ENCODE measurements at places on chromosomes 6 and 20. TPM values are rescaled to one million over a fixed set of nuclear protein-coding genes. Genes with fewer than 3 reads are reported as not detected.

DNA sequence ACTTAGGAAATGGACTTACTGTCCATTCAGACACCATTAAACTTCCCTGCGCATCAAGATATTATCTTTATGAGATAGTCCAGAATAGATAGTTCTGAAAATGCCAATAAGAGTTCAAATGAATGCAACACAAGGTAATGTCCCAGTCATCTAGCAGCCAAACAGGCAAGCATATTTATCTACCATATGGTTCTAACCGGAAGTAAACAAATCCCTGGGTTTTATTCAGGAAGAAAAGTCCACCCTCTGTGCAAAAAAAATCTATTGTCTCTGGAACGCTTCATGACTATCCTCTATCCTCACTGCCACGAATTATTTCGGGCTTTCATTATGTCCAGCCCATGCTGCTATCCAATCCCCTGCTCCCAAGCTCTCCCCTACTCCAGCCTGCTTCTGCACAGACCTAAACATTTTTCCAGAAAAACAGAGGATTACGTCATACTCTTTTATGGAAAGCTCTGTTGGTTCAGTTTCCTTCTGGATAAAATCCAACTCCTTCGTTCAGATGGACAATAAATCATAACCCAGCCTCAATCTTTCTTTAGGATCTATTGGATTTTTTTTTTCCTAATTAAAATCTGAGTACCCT, 11.4 kb downstream of the PPIL6 start:
- no peak overlapping the region for H3K27ac ChIP-seq
- no peak overlapping the region for H3K4me3 ChIP-seq
- peaks cover 3% of the 10 kb centered on the region for H3K4me1 ChIP-seq
- no peaks in the 10 kb centered on the region for H3K36me3 ChIP-seq
- no peak for DNase-seq

DNA sequence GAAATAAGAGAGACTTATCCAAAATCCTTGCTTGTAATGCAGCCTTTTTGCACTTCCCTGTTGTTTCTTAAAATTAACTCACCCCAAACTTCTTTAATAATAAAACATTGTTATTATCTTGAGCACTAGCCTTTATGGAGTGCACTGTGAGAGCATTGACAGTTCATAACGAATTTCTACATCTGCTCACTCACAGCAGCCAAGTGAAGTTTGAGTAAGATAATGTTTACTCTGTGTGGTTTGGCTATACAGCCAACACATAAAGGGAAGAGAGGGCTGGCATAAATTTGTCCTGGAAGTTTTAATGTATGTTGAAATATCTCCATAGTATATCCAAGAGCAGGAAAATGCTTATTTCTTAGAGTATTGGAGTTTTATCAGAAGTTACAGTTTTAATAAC, 227.9 kb downstream of the FRK start:
- no peaks in the 10 kb centered on the region for H3K27me3 ChIP-seq

The OOEP gene
- total RNA-seq, result 0.45 TPM

DNA sequence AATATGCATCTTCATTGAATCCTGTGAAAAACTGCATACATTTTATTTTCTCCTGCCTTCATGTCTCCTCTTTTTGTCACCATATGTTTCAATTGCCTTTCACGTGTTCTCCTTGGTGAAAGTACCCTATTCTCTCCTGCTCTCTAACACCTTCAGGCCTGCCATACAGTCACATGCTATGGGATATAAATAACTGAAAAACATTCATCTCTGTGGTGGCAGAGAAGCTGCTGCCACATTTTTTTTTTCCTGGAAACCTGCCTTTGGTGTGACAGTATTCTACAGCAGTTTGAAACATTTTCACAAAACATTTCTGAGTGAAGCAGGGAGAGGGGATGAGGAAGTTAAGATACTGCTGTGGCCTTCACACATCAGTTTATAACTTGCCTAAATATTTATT, 44.8 kb upstream of the FBXL4 start:
- H3K4me3 ChIP-seq, result no peak overlapping the region
- H3K36me3 ChIP-seq, result no peaks in the 10 kb centered on the region

The TUBB2B gene
- not detected for total RNA-seq

DNA sequence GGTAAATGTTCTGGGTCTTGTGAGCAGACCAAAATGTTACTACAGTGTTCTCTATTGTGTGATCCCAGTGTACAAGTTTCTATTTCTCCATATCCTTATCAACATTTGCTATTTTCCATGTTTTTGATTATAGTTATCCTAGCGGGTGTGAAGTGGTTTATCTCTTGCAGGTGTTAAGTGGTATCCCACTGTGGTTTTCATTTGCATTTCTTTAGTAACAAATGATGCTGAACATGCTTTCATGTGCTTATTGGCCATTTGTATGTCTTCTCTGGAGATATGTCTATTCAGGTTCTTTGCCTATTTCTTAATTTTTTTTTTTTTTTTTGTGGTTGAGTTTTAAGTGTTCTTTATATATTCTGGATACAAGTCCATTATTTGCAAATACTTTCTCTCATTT, 35.5 kb downstream of the NSFL1C start:
- H3K4me3 ChIP-seq, result no peak overlapping the region
- H3K27me3 ChIP-seq, result no peaks in the 10 kb centered on the region
- no peak overlapping the region for H3K27ac ChIP-seq
- no peak for DNase-seq

DNA sequence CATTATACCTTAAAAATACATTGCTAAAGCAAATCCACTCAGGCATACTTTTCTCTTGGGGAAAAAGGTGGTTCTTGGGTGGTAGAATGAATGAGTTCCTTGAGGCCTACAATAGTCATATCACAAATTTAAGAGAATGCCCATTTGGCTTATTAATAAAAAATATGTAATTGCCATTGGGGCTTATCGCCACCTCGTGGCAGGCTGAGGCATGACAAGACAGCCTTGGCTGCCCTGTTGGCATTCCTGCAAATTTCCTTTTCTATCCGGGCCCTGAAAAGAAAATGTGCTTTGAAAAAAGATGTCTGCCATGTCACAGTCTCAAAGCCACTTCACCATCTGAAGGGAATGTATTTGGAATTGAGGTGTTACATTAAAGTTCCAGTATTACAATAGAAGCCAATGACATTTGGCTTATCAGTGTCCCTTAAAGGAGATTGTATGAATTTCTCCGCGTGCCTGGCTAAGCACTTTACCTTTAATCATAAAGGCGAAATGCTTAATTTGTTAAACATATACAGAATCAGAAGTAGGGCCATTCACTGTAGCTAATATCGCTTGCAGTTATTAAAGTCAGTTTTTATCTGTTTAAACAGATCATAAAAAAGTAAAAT, 188.3 kb upstream of the ZFP64 start:
- no peak overlapping the region for H3K27ac ChIP-seq
- H3K4me1 ChIP-seq, result peaks cover 14% of the 10 kb centered on the region
- no peaks in the 10 kb centered on the region for H3K27me3 ChIP-seq
- H3K4me3 ChIP-seq, result no peak overlapping the region
- peaks cover 2% of the 10 kb centered on the region for H3K36me3 ChIP-seq

GRCh38 chr20:25061821-25062530, 4.0 kb upstream of the ACSS1 start:
- peaks cover 7% of the 10 kb centered on the region for H3K27me3 ChIP-seq
- no peak for DNase-seq
- H3K4me1 ChIP-seq, result peaks cover 7% of the 10 kb centered on the region
- no peaks in the 10 kb centered on the region for H3K36me3 ChIP-seq
- H3K27ac ChIP-seq, result no peak overlapping the region

The ZNF831 gene
- total RNA-seq, result 7.6 TPM

GRCh38 chr6:165774903-165775601, 112.0 kb upstream of the PDE10A start:
- no peak overlapping the region for H3K27ac ChIP-seq
- no peaks in the 10 kb centered on the region for H3K36me3 ChIP-seq
- H3K4me1 ChIP-seq, result peaks cover 2% of the 10 kb centered on the region

GRCh38 chr6:119643876-119644275, 294.3 kb upstream of the MAN1A1 start:
- no peak overlapping the region for H3K4me3 ChIP-seq
- no peaks in the 10 kb centered on the region for H3K4me1 ChIP-seq
- H3K36me3 ChIP-seq, result no peaks in the 10 kb centered on the region
- no peaks in the 10 kb centered on the region for H3K27me3 ChIP-seq
- no peak for DNase-seq
- H3K27ac ChIP-seq, result no peak overlapping the region

GRCh38 chr6:31246051-31246521, 25.8 kb downstream of the HLA-C start:
- peaks cover 14% of the 10 kb centered on the region for H3K36me3 ChIP-seq
- peaks cover 5% of the 10 kb centered on the region for H3K4me1 ChIP-seq
- H3K27me3 ChIP-seq, result peaks cover 4% of the 10 kb centered on the region
- H3K4me3 ChIP-seq, result no peak overlapping the region

The HLA-A gene
- total RNA-seq, result 1,470 TPM

GRCh38 chr6:140002396-140003022, 628.1 kb upstream of the CITED2 start:
- H3K4me1 ChIP-seq, result no peaks in the 10 kb centered on the region
- H3K4me3 ChIP-seq, result no peak overlapping the region
- H3K27ac ChIP-seq, result no peak overlapping the region
- H3K36me3 ChIP-seq, result no peaks in the 10 kb centered on the region
- H3K27me3 ChIP-seq, result peaks cover 3% of the 10 kb centered on the region

DNA sequence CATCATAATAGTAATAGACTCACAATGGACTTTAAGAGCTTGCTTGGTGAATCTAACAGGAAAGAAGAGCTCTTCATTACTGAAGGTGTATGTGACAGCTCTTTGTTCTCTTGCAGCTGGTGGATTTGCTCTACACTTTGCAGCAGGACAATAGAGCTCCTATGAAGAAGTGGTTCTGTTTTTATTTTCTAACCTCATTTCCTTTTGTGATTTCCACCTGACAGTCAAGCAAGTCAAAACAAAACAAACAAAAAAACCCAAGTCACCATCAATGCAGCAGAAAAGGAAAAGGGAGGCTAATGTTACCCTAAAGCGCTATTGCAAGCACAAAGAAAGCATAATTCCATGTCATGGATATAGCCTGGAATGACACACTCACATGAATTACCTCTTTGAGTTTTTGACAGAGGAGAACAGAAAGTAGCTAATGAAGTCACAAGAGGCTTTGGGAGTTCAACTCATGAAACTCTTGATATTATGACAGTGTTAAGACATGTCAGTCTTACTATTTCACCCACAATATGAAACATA, 1188.1 kb downstream of the EPHA7 start:
- no peak overlapping the region for H3K4me3 ChIP-seq
- no peak for DNase-seq
- no peaks in the 10 kb centered on the region for H3K36me3 ChIP-seq
- H3K4me1 ChIP-seq, result no peaks in the 10 kb centered on the region
- no peaks in the 10 kb centered on the region for H3K27me3 ChIP-seq

DNA sequence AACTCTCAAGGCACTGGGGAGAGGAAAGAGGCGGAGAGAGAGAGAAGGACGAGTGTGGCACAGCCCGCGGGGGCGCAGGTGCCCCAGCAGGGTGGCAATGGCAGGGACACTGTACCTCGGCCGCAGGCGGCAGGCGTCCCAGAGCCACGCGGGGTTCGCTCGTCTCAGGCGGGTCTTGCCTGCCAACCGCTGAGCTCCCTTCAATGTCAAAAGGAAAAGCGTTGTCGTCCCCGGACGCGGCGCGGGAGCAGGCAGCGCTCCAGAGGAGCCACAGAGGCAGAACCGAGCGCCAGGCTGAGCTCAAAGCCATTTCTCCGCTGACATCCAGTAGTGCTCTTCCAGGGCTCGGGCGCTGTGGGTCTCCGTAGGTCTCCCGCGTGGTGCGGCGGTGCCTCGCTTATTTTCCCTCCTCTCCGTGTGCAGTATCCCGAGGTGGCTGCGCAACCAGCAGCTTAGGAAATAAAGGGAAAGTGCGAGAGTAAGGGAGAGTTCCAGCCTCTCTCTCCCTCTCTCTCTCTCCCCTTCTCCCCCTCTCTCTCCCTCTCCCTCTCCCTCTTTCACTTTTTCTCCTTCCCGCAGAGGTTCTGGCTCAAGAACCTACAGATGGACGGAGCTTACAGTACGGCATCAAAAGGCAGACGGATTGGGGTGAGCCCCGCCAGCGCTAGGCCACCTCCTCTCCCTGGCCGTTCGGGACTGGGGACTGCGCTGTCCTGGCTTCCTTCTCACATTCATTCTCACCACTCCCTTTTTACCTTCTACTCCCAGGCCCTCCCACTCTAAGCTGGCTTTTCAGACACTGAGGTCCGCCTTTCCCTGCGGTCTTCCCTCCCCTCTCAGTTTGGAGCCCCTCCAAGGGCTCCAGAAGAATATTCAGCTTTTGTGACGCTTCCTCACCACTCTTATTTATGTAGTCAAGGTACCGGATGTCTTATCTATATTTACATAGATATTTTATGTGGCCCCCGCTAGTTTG, at the start of gene LAMA4:
Gene LAMA4, minus strand, starts transcription at position 727 of the 976 bp plus-strand sequence. Its CDS starts 417 bp downstream, at position 310.
- H3K4me1 ChIP-seq, result peaks cover 12% of the 10 kb centered on the region
- DNase-seq, result peak; percentile 24
- peak within 1 kb of the TSS; percentile 63 for H3K4me3 ChIP-seq
- H3K27me3 ChIP-seq, result peaks cover 35% of the 10 kb centered on the region

DNA sequence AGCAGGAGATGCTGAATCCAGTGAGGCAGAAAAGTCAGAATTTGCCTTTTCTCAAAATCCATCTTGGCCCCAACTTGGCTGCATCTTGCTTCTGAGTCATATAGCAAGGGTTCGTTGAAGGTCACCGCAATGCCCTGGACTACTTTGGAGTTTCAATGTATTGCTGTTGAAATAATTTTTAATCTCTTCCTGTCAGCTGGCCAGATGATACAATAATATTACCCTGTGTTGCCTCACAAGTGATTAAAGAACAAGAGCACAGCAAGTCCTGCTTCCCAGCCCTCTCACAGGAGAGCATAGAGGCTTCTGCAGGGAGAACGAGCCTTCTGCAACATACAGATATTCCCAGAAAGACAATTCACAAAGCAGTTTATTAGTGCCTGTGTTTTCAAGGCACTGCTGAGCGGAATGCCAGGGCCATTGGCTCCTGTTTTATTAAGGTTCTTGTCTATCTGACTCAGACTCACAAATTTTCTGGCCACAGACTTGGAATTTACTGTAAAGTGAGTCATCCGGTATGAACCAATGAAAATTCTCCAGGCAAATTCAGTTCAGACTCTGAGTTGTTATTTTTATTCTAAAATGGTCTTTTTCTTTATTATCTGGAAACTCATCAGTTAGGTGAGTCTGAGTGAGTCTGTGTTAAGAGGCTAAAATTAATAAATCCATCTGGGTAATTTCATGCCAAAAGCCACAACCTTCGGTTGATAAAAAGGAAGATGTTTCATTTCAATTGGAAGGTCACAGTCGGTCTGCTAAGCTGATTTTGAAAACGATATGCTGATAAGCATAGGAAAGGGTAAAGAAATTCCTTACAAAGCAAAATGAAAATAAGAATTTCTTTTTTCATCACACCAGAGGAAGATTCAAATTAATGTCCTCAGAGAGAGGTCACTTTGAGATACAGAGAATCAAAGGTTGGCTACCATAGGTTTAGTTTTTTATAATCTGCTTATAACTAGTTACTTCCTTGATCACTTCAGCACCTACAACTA, 289.4 kb upstream of the STXBP5 start:
- no peak overlapping the region for H3K4me3 ChIP-seq
- no peak overlapping the region for H3K27ac ChIP-seq
- DNase-seq, result no peak
- H3K27me3 ChIP-seq, result peaks cover 7% of the 10 kb centered on the region

The FRMD1 gene
- not detected for total RNA-seq

Data from activated CD4-positive, alpha-beta memory T cell treated with anti-CD3 and anti-CD28 coated beads for 36 hours (primary cell).